Stimulated activated CD4-positive, alpha-beta T cell treated with anti-CD3 and anti-CD28 coated beads, Interleukin-1b, Interleukin-23, amount 100 ng/mL, for 1 hour (primary cell): ENCODE measurements at places on chromosomes 2 and 18.

- DNase-seq, result no peak
These were observed 18.5 kb upstream of the IL36G start for GRCh38 chr2:112959109-112959812.

- no peak for DNase-seq
These were observed 24.2 kb upstream of the ZDBF2 start for GRCh38 chr2:206250041-206250897.

GRCh38 chr2:15775753-15776628 is 164.4 kb upstream of the MYCN start:
- DNase-seq, result no peak

GRCh38 chr18:74414953-74415515 is 42.1 kb downstream of the DIPK1C start:
- DNase-seq, result no peak

GRCh38 chr2:105255979-105256378 is 14.4 kb downstream of the GPR45 start:
- no peak for DNase-seq

DNA sequence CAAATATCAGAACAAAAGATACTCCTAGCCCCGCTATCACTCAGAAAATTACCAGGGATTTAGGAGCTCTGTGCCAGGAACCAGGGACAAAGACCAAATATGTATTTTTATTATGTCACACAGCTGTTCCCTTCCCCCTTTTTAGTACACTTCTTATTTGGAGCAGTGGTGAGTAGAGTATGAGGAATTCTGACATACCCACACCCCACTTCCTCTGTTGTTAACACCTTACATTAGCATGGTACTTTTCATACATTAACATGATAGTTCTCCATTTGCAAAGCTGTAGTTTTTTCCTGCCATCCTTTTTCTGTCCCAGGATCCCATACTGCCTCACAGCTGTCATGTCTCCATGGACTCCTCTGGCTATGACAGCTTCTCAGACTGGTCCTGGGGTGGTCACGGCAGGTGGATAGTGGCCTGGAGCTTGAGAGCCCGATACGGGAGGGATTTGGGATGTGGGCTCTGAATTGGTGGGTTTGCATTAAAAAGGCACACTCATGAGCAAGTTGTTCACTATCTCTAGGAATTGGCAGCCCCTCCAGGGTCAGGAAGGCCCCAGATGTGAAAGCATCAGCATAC is 100.2 kb downstream of the SH3RF3 start:
- no peak for DNase-seq

GRCh38 chr18:37238282-37239108 is 327.1 kb downstream of the CELF4 start:
- no peak for DNase-seq

DNA sequence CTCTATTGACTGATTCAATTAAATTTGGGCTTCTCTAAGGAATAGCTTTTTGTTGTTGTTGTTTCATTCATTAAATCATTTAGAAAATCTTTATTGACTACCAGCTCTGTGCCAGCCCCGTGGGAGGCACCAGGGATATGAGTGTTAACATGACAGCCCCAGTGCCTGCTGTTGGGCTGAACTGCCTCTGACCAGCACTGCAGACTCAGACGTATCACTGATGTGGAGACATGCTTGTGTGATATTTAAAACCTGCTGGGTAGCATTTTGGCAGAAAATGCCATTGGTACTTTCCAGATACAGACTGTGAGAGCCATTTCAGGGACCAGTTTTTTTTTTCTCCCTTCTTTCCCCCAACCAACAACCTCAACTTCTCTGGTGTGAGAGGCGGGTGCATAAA is 38.6 kb upstream of the KCNF1 start:
- DNase-seq, result no peak

DNA sequence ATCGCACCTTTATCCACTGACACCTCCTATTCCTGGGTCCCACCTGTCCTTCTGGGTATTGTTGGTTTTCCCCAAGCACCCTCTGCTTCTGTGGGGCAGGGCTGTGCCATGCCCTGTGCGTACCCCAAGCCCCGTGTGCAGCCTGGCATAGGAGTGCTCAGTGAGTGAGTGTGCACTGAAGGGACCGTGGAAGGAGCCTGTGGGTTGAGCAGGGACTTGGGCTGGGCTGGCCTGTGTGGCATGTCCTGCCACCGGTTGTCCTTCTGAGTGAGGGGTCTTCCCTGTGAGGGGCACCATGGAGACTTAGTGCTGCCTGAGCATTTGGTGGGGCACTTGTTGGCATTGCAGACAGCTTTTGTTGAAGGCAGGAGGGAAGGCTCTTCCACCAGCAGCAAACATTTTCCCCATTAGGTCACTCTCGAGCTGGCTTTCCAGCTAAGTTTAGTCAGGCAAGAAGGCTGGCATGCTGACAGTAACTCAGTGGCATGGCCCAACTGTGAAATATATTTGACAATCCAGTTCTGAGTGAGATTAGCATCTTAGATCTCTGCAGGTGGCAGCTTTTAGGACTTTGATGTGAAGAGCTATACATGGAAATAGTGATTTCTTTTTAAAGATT is 64.7 kb downstream of the LPIN1 start:
- DNase-seq, result no peak

DNA sequence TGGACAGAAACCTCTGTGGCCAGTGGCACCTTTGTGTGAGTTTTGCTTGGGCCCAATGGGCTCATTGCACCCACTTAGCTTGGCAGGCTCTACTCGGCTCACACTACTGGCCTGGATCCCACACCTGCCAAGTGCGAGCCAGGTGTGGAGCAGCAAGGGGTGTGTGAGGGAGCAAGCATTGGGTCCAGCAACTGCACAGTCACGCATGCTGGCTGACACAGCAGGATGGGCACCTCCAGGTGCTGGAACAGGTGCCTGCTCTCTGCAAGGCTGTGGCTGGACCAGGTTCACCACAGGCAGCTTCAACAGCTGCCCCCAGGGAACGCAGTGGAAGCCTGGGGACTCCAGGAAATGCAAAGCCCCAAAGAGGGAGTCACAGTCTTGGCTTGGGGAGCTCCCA is 94.2 kb downstream of the DOK6 start:
- DNase-seq, result no peak

DNA sequence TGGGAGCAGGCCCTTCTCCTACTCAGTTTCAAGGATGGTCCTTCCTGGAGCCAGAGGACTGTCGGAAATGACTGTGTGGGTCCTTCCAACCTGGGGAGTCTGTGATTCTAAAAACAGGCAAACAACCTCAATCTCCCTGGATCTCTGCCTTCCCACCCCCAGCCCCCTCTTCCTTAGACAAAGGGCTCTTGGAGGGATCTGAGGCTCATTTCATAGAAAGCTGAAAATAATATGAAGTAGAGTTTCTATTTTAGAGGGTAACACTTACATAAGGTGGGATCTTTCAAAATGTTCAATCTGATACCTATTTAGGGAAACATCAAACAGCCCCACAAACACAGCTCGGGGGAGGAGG is 69.4 kb downstream of the RHOB start:
- DNase-seq, result no peak

- DNase-seq, result no peak
These were observed 17.1 kb upstream of the ARHGAP28 start for GRCh38 chr18:6712401-6712800.

DNA sequence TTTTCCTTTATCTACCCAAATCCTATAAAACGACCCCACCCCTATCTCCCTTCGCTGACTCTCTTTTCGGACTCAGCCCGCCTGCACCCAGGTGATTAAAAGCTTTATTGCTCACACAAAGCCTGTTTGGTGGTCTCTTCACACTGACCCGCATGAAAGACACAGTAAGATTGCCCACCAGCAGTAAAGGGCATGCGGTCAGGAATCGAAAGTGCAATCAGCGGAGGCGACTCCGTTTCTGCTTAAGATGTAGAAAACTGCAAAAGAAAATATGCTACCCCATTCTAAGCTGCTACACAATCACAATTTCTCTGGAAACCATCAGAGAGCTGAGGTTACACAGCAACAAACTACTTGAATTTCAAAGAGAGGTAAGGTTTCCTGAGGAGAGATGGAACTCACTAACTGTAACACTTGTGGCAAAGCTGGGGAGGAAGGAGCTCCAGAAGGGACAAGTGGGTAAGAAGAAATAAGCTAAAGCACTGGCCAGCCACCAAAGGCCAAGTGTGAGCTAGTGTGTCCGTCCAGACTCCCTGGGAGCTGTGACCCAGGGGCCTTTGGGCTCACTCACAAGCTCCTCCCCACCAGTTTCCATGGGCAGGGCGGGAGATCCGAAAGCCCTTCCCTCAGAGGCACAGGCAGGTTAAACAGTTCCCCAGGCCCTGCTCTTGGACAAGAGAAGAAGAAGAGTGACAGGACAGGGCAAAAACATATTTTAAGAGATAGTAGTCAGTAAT is 72.8 kb upstream of the TGFA start:
- DNase-seq, result no peak

GRCh38 chr18:22052405-22053105 is 116.8 kb upstream of the GATA6 start:
- DNase-seq, result no peak

GRCh38 chr18:13246591-13246990 is 28.0 kb downstream of the LDLRAD4 start:
- DNase-seq, result no peak

GRCh38 chr2:177649568-177650518 is 257.3 kb downstream of the AGPS start:
- DNase-seq, result no peak

GRCh38 chr18:77111449-77111848 is 21.1 kb downstream of the MBP start:
- no peak for DNase-seq

GRCh38 chr2:237647176-237648015 is 20.0 kb downstream of the LRRFIP1 start:
- DNase-seq, result no peak

DNA sequence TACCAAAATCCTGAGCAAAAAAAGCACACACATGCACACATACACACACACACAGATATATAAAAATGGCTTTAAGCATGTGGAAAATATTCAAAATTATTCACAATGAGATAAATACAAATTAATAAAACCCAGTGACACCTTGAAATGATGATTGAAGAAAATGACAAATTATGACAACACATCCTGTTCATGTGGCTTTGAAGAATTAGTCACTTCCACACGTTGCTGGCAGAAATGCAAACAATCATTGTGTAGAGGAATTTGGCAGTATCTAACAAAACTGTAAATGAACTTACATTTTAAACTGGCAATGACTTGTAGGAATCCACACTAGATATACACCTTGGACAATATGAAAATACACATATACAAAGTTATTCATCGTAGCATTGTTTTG is 95.8 kb upstream of the RGPD4 start:
- DNase-seq, result no peak

- DNase-seq, result no peak
These were observed 81.5 kb downstream of the AFF3 start for GRCh38 chr2:100060875-100061274.

GRCh38 chr18:44716697-44717163 is 36.0 kb downstream of the SETBP1 start:
- DNase-seq, result no peak

DNA sequence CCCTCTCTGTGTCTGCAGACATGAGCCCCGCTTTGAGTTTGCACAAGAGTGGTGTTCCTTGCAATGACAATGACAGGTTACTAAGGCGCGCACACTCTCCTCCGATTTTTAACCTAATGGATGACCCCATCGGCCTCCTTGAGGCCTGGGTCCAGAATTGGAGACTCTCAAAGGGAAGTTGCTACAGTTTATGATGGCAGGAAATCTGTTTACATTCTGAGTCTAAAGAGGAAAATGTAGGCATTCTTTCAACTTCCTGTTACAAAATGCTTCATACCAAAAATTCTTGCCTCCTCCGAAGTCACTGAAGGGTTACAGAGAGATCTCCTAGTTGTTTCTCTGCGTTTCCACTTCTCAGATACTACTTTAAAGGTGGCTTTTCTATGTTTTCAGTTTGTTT is 225.3 kb upstream of the AGAP1 start:
- DNase-seq, result no peak

DNA sequence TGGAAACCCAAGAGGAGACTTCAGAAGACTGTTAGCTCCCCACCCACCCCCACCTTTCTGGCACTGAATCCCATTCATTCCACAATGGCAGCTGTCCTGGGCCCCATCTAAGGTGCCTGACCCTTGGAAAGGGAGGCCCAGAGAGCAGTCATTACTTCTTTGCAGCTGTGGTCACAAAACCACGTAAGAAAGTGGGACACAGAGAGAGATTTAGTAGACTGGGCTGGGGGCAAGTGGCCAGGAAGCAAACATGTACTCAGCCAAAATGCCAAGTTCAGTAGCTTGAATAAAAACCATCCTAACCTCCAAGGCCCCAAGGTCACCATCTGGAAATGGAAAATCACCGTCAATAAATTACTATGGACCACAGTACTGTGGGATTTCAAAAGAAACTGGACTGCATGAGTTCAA is 381.4 kb downstream of the TNS1 start:
- no peak for DNase-seq

- no peak for DNase-seq
These were observed 146.3 kb upstream of the ZC3H15 start for GRCh38 chr2:186339716-186340115.

GRCh38 chr2:103667335-103667884 is 905.6 kb downstream of the TMEM182 start:
- DNase-seq, result no peak

- no peak for DNase-seq
These were observed 66.8 kb upstream of the SALL3 start for GRCh38 chr18:78912844-78913243.

DNA sequence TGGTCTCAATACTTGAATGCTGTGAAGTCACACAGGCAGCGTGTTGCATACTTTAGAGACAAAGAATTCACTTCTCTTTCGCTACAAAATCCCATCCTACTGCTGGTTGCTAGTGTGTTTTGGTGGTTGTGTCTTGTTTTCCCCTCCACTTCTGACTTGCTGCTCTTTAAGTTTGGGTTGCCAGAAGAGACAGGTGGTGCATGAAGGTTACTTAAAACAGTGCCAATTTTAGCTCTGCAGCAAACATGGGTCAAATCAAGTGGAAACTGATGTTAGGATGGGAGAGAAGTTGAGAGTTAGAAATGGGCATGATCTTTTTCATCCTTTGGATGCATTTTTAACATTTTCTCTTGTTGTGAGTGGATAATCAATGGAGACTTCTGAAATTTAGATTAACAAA is 136.2 kb upstream of the KCNH7 start:
- DNase-seq, result no peak

DNA sequence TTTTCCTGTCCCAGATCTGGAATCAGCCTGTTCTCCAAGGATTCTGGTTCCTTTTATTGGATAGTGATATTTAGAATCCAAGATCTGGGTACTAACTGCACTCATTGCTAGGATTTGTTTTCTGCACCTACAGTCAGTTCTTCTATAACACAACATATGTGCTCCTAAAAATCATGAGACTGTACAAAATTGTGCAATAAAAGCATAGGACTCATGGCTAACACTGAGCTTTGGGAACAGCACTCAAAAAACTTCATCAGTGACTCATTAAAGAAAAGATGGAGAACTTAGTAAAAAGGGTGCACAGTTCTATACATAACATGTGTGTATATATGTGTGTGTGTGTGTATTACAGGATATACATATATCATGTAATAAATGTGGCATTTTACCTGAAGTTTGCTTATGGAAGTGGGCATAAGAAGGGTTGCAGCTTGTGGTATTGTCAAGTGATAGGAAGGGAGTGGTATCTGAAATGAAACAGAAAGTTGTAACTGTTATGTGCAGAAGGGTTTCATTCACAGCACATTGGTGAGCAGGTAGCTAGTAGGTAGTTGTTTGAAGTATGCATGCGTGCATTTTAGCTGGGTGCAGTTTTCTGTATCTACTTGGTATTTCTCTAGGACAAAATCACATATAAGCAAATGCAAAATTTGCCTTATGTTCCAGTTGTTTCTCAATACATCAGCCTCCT is 5.9 kb upstream of the SCYGR2 start:
- DNase-seq, result no peak
